RWPE1 (cell line): ENCODE measurements at places on chromosomes 12 and 14.

GRCh38 chr12:82740129-82741000 is 53.7 kb downstream of the TMTC2 start:
- peak; percentile 75 for DNase-seq

DNA sequence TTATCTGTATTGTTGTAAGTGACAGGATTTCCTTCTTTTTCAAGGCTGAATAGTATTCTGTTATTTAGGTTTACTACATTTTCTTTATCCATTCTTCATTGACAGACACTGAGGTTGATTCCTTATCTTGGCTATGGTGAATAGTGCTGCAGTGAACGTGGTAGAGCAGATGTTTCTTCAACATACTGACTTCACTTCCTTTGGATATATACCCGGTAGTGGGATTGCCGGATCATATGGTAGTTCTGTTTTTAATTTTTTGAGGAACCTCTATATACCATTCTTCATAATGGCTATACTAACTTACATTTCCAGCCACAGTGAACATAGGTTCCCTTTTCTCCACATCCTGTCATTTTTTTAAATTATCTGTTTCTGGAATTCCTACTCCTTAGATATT is 21.8 kb downstream of the DERA start:
- DNase-seq = no peak

- no peak for DNase-seq
Measured at GRCh38 chr14:59638885-59639284, 62.3 kb upstream of the CCDC175 start.

GRCh38 chr12:114729731-114730130 is 45.8 kb upstream of the TBX3 start:
- peak; percentile 21 for DNase-seq

DNA sequence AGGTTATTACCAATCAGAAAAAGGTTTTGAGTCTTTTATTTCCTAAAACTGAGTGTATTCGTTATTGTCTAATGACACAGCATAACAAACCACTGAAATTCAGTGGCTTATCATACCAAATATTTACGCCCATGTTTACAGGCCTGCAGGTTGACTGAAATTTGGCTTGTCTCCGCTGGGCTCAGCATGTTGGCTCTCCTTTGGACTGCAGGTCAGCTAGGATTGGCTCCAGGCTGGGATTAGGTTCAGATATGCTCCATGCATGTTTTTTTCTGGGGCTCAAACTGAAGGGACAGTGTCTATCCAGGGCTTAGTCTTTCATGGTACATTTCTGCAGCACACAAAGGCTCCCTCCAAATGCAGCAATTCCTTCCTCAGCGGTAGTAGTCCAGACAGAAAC is 569.9 kb downstream of the DIO2 start:
- DNase-seq = no peak

DNA sequence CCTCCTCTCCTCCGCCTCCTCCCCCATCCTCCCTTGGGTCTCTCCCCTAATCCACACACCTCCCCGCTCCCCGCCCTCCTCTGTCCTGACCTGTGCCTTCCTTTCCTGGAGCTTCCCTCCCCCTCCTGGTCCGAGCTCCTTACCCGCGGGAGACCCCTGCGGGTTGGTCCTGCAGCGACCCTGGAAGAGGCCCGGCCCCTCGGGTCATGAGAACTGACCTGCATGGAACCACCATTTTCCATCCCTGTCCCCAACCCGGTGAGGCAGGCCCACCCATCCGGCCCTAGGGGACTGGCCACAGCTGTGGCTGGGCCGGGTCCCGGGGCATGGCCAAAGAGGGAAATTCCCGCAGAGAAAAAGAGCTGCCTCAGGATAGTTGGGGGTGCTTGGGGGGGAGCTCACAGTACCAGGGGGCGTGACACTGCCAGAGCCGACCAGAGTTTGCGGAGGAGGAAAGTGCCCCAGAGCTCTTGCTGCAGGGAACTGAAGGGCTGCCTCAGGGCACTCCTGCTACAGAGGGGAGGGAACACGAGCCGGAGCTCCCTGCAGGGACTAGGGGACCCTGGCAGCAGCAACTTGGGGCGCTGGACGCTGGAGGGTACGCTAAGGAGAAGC is 613 bp downstream of the ARHGEF40 start:
- peak; percentile 14 for DNase-seq

DNA sequence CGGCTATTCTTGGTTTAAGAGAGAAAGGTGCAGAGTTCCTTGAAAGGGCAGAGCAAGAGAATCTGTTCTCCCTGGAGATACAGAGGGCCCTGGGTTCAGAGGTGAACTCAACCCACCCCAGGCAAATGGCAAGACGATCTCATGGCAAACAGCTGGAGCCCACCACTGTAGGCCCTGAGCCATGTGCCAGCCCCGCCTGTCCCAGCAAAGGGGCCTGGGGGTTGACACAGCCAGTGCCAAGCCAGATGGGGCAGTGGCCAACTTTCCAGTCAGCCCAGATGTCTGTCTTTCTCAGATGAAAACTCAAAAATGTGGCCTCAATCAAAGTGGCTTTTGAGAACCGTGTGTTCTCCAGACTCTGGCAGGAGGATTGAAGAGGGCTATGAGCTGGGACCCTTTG is 51.8 kb downstream of the ISCA2 start:
- no peak for DNase-seq

- DNase-seq = no peak
Measured at GRCh38 chr14:61116369-61116768, 135.3 kb downstream of the SLC38A6 start.

DNA sequence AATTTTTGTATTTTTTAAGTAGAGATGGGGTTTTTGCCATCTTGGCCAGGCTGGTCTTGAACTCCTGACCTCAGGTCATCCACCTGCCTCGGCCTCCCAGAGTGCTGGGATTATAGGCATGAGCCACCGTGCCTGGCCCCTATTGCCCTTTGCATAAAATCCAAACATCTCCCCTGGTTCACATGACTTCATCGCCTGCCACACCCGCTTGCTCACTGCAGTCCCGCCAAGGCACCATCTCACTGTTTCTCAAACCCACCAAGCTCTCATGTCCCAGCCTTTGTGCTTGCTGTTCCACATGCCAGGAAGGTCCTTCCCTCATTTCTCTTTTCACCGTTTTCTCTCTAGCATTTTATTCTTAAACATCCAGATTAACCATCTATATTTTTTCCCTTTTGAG is 9.7 kb downstream of the RHOF start:
- DNase-seq = no peak

DNA sequence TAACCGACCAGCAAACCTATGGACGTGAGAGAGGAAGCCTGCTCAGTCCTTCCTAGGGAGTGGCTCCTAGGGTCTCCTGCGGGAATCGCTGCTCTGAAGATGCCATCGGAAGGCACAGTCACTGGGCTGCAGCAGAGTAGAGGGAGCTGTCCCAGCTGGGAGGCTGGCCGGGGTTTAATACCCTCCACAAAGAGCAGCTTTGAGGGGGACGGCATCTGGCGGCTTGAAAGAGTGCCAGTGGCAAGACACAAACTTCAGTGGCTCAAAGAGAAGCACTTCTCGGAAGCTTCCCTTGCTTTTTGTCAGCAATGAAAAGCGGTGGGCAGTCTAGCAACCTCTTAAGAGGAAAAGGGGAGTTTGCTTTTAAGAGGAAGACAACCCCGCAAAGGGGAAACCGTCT is 114.6 kb downstream of the TMEM132C start:
- DNase-seq = no peak
